ENCODE measurements at places on chromosomes 7 and 10.

DNA sequence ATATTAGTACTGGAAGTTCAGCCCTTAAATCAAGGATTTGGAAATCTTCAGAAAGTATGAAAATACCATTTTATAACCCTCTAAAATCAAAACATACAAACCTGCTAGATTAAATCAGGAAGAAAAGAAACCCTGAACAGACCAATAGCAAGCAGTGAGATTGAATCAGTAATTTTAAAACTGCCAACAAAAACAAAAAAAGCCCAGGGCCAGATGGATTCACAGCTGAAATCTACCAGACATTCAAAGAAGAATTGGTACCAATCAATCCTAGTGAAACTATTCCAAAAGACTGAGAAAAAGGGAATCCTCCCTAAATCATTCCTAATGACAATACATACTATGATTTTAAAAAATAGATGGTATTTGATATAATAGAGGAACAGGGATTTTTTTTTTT, 70.1 kb downstream of the MCU start:
- DNase-seq, result no peak

GRCh38 chr7:126803060-126803665, 449.6 kb downstream of the GRM8 start:
- no peak for DNase-seq

- DNase-seq, result no peak
Measured at GRCh38 chr7:151126491-151127137, 40.3 kb downstream of the AGAP3 start.

GRCh38 chr10:98636921-98637329, 190.2 kb upstream of the HPS1 start:
- DNase-seq, result no peak

DNA sequence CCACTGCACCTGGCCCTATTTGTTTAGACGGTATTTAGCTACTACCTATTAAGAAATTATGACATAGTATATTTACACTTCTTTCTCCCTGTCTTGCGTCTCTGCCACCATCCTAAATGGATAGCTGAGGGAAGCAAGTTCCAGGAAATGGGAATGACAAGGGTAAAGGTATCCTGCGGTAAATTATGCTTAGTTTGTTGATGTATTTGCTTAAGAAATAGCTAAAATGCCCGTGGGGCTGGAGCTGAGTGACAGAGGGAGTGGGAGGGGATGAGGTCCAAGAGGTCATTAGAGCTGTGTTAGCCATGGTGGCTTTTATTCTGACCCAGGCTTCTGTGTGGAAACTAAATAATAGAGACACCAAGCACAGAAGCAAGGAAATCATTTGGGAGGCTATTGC, 29.0 kb upstream of the UBE2D1 start:
- DNase-seq, result no peak

DNA sequence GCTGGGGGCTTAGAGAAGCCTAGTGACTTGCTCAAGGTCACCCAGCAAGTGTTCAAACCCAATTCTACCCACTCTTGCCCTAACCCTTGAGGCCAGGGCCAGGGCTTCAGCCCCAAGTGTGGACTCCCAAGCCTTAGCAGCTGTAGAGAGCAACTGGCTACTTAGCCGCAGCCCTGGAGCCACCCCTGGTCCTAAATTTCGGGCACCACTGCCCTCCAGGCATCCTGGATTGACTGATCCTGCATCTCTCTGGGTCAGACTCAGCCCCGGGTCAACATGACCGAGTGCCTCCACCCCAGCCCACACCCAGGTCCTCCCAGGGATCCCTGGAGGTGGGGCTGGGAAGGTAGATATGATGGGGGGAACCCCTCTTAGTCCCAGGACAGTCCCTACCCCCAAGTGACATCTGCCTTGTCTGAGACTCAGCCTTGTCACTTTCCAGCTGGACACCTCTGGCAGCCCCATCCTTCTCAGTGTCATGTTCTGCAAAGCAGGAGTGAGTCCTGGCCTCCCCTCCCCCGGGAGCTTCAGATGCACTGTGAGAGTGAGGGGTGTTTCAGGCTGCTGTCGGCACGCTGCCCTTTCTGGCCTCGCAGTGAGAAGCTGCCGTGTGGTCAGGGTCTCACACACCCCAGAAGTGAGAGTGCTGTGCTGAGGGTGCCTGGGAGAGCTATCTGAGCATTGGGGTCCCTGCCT, 89.8 kb downstream of the ZMIZ1 start:
- DNase-seq, result no peak

- no peak for DNase-seq
Measured at GRCh38 chr10:2012209-2012608, 274.9 kb upstream of the ADARB2 start.

DNA sequence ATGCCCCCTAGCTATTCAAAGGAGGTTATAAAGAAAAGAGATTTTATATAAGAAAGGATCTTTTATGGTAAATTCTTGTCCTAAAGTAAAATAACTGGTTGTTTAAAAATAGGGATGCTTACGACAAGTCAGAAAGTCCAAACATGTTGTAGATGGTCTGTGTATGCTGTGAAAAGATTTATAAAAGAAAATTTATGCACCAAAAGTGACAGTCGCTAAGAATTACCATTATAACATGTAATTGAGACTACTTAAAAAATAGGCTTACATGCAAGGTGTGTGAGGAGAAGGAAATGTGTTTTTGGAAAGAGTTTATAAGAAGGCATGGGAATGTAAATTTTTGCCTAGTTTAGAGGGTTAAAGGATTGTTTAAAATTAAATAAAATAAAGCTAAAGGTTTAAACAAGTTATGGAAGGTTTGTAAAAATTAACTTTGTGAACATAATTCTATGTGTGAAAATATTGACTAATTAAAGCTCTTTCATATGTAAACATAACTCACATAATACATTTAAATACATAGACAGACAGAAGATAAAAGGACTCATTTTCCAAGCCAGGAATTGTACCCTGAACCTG, 118.5 kb downstream of the LYZL1 start:
- DNase-seq, result no peak

DNA sequence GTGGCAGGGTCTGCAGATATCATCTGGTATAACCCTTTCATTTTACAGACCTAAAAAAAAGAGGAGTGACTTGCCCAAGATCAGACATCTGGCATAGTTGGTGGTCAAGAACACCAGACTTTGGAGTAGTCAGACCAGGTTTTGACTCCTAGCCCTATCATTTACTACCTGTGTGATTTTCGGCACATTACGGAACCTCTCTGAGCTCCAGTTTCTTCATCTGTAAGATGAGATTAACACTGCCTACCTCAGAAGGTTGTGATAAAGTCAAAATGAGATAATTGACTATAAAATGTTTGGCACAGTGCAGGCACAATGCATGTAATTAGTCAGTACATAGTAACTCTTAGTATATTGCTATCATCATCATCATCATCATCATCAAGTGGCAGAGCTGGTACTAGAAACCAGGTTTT, 1.2 kb downstream of the STRIP2 start:
- no peak for DNase-seq

DNA sequence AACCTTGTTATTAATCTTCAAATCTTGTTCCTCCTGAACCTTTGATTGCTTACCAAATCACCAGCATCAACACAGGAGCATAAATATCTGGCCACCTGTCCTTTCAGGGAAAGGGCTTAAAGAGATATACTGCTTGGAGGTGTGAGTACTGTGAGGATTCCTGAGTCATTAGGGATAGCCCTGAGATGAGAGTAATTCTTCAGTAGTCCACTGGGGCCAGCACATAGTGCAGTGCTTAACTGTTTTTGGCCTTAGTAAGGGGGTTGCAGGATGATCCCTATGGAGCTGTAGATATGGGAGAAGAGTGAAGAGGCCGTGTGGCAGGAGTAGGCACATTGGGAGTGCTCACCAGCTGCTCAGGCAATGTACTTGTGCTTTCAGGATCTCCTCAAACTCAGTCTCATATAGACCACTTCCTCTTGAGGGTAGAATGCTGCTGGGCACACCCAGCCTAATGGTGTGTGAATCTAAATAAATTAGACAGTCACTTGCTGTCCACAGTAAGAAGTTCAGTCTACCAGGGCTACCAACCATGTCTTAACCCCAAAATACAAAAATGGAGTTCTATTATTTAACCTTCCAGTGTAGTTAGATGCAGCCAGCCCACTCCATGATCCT, 26.5 kb upstream of the GPR141 start:
- DNase-seq, result no peak

DNA sequence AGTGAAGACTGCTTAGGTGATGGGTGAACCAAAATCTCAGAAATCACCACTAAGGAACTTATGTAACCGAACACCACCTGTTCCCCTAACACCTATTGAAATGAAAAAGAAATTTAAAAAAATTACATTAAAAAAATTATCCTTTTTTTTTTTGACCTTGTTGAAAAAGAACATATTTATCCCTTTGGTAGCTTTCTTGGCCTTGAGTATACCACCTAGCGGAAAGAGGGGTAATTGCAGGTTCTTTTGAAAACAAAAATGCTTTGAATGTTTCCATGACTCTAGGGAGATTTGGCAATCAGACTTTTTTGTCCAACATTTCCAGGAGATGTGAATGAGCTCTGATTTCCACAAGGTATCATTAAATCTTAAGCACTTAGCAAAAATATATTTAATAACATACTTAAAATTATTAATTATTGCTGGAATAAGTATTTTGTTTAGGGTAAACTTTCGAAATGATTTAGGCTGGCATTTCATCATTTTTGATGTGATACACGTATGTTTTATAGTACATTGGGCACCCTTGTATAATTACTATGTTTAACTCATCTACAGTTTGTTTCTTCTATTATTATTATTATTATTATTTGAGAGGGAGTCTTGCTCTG, 47.0 kb upstream of the ELMO1 start:
- DNase-seq, result peak; percentile 56

DNA sequence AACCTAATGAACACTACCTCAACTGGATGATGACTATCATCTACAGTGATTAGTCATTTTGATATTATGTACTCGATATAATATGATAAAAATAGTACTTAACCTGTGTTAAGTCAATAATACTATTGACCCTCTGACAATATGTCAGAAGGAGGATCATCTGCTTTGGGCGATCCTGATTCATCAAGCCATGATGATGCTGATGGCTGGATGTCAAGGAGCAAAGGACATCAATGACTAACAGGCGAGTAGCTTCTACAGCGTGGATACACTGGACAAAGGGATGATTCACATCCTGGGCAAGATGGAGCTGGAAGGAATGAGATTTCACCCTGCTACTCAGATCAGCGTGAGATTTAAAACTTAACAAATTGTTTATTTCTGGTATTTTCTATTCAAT, 94.4 kb upstream of the SKAP2 start:
- no peak for DNase-seq

DNA sequence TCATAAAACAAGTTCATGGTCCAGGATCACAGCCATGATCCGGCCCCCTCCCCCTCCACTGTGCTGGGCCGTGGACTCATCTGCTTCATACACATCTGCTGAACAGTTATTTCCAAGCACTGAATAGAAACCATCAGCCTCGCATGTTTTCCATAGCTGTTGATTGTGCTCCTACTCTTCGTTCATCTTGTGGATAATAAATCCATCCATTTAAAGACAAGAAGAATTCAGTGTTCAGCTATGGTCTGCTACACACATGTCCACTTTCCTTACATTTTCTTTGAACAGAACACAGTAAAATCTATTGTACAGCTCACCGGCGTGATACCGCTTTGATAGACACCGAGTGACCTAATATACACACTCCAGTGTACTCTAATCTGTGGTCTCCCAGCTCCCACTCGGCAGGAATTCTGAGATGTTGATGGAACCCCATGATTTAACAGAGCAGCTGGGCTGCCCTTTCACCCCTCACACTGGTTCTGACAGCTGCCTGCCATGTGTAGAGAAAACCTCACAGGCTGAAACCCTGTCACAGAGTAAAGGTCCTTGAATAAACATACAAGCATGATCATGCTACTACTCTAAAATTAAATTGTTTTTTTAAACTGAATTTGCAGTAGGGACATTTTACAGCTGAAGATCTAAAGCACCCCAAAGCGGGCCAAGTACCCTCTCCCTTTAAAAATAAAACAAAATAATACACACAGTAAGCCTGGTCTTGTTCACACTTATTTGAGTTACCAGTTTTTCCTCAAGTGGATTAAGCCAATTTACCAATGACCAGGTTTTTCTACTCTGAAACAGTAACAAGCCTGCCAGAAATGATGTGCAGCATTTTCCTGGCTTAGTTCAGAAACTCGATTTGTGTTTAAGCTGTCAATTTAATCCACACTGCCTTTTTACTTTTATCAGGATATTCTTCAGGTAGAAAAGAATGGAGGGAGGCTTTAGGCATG, 95.1 kb upstream of the FZD1 start:
- no peak for DNase-seq

DNA sequence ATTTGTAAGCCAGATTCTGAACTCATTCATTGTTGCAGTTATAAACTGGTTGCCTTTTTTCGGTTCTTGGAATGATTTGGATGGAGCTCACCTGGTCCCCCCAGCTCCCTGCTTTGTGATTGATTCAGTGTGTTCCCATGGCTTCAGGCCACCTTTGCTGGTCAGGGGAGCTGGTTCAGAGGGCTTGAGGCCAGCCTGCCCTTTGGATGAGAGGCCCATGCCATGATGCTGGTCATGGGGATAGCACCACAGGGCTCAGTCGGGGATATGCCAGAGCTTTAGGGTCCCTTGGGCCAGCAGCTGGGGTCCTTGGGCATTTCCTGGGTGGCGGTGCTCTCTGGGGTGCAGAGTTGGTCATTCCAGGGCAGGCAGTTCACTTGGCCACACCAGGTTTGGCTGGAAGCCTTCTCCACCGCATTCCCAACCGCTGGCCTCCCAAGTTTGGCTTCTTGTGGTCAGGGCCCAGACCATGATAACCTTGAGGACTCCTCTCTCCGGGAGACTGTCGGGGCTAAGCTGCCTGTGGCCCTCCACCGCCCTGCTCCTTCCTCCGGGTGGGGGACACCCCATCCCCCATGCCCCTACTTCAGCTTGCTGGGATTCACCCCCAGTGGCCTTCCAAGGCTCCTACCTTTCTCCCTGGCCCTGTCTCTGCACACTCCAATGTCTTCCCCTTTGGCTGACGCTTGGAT, 65.1 kb downstream of the MGMT start:
- DNase-seq, result no peak

DNA sequence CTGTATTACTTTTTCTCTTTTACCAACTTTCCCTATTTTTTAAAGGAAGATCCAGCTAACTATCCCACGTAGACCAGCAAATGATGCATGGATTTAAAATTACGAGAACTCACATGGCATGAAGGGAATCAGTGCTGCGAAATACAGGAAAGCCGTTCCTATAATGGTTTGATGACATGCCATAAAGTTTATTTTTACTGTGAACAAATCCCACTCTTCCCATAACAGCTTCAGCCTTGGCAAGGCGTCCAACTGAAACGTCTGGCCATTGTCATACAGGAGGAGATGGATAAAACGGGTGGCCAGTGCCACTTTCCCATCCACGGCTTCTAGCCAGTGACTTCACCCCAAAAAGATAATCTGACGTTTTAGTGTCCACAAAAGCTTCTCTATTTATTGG, 106.2 kb upstream of the DDC start:
- no peak for DNase-seq

DNA sequence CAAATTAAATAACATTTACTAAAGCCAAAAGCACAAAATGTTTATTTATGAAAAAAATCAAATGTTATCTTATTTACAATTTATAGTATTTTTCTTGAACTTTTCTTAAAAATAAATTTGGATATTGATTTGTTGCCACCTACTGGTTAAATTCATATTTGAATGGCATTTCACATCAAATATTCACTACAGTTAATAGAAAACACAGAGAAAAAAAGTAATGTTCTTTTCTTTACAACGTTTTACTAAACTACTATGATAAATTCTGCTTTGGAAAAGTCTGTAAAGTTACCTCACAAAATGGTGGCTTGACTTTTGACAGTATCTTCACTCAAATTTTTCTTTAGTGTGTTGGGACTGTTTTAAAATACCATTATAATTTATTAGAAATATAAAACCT, 52.7 kb downstream of the SRPK2 start:
- DNase-seq, result no peak

GRCh38 chr10:124231168-124232155, 138.1 kb upstream of the CHST15 start:
- no peak for DNase-seq

- DNase-seq, result no peak
Measured at GRCh38 chr7:144975882-144976281, 140.0 kb upstream of the TPK1 start.
